ENCODE measurements at places on chromosomes 1 and 21.
A peak's percentile ranks its signal among the peaks of the same experiment; 100 is the strongest.

DNA sequence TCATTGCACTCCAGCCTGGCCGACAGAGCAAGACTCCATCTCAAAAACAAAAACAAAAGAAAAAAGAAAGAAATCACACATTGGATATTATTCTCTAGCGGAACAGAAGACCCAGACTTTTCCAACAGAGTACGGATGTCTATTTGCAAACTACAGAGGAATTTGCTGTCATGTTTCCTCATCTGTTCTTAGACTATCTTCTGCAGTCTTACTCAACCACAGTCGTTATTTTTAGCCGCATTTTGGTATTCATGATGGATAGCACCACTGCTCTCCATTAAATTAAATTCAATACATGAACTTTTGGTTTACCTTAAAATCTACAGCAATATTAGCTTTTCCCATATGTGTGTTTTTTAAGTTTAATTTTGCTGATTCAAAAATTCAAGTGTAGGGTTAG lies 14.2 kb upstream of the HEATR1 start:
- DNase-seq, result no peak

DNA sequence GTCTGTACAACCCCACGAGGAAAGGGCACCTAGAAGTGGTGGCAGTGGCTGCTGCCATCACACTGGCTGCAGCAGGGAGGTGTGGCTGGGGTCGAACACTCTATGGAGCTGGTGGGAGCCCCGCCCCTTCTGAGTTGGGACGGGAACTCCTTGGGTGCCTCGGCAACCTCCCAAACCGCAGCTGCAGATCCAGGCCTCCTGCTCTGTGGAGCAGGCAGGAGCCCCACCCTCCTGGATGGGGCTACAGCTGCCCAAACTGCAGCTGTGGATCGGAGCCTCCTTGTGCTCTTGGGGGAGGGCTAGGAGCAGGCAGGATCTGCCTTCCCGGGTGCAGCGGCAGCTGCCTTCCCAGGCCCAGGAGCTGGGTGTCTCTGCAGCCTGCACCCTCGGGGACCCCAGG lies 38.9 kb upstream of the TARDBP start:
- no peak for DNase-seq

GRCh38 chr1:24463776-24464735 lies 38.6 kb upstream of the RCAN3 start:
- no peak for DNase-seq

- DNase-seq, result no peak
Measured at GRCh38 chr1:6495540-6496364, 4.3 kb upstream of the PLEKHG5 start.

DNA sequence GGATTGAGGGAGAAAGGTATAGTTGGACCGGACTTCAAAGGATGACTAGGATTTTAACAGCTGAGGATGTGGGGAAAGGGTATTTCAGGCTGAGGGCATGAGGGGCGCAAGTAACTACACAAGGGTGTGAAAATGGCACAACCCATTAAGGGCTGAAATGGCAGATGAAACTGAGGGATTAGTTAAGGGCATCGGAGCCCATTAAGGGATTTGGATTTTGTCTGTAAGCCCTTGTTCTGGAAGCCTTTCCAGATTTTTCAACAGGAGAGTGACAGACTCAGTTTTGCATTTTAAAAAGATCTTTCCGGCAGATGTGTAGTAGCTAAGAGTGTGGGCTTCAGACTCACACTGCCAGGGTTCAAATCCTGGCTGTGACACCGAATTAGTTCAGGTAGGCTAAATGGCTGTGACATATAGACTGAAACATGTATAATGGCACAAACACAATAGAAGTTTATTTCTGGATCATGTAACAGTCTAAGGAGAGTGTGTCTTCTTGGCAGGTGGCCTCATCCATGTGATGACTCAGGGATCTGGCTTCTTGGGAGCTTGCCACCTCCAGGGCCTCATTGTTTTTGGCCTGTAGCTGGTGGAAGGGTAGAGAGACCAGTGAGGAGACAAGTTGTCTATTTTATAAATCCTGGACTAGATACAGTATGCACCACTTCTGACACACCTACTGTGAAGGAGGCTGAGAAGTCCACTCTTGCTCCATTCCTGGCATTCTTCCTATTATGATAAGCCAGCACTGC lies 49.6 kb downstream of the UBE2T start:
- peak; percentile 24 for DNase-seq

GRCh38 chr1:22206551-22207125 lies 63.7 kb upstream of the WNT4 start:
- no peak for DNase-seq

GRCh38 chr1:29410476-29410875 lies 174.2 kb downstream of the PTPRU start:
- DNase-seq, result no peak

DNA sequence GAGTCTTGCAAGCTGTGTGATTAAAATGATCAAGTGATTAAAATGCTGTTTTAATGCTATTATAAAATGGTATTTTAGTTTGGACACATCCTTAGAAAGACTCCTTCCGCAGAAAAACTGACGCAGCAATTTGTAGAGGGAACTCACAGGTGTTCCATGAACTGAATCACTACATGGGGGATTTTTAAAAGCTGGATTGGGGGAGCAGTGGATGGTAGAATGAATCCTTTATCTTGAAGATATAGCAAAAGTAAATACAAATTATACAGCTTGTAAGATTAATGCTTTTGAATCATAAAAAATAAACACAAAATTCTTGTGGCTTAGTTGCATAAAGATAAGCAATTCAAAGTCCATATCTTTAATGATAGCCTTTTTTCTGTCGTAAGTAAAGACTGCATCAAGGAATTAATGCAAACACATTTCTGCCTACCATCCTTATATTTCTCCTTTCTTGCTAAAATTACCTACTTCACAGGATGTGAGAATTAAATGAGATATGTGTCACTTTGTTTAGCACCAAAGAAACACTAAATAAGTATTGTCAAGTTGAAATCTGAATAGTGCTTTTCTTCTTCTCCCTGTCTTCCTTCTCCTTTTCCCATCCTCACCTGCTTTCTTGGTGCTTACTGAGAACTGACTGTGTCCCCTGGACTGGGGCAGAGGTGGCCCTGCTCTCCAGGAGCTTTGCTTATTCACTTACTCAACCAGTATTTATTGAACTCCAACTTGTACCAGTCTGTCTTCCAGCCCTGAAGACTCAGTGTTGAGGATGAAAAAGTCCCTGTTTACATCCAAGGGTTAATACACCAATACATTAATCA lies 61.5 kb upstream of the F3 start:
- no peak for DNase-seq

DNA sequence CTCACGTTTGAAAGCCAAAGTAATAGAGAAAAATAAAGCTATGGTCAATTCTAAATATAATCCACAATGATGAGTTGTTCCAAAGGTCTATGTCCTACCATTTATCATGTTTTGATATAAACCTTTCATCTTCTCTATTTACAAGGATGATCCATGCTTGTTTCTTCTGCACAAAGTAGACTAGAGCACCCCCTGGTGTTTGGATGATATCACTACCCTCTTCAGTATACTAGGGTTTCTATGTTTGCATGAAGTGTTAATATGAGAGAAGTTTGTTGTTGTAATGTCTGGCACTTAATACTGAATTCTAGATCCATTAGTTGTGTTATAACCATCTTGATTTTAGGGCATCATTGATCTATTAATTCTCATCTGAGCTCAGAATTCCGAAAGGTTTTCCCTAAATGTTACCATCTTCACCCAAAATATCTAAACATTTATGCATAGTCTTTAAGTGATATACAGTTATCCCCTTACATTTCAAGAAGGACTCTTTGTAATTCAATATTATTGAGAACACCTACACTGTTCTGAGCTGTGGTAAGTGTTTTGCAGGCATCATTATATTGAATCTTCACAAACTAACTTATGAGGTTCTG lies 21.1 kb downstream of the CLDN8 start:
- DNase-seq, result peak; percentile 14

Measured in RCC 7860 (cell line).